GM12892 (cell line): ENCODE measurements at places on chromosomes 6 and 20.

DNA sequence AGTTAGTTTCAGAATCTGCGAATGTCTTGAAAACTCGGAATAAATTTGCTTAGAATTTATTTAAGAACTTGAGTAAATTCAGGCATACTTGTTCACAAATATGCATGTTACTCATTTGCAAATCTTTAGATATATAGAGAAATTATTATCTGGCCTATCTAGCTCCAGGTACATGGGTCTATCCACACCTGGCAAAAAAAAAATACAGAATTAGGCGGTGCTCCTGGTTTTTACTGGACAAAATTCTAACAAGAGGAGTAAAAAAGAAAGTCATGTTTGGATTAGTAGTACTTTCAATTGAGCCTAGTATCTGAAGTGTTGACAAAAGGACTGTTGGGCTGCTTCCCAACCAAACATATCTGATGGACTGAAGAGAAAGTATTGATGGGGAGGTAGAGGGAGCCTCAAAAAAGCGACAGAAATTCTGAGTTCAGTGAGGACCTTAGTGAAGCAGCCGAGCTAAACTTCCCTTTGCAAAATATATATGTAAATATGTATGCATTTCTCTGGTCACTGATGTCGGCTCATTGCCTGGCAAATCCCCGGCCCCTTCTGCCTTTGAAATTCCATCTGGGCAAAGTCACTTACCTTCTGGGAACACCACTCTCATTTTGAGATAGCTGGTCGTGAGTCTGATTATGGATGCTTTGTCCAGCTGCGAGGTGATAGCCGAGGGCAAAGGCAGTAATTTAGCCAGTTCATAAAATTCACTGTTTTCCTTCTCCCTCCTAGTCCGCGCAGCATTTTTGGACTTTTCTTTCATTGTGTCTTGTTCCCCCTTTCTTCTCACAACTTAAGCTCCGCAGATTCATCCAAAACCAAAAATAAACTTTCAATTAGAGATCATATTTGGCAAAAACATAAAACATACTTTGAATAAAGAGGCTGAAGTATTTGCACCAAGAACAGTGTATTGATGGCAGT is 1.8 kb downstream of the SIM1 start:
- no peak for DNase-seq

DNA sequence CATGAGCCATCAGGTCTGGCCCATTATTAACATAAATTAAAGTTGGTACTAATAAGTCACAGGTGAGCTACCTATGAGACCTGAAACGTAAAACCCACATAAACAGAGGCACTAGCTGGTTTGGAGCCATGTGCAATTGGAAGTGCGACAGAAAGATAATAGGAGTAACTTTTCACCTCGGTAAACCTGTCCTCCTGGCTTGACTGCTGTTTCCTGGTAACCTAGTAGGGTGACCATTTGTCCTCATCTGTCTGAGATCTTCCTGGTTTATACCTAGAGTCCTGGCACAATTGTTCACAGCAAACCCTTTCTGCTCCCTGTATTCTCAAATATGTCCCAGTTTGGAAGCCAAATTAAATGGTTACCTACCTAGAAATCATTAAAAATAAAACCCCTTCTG is 7.4 kb downstream of the TBC1D20 start:
- no peak for DNase-seq

GRCh38 chr20:56345911-56346310 is 12.9 kb upstream of the FAM210B start:
- DNase-seq: no peak

DNA sequence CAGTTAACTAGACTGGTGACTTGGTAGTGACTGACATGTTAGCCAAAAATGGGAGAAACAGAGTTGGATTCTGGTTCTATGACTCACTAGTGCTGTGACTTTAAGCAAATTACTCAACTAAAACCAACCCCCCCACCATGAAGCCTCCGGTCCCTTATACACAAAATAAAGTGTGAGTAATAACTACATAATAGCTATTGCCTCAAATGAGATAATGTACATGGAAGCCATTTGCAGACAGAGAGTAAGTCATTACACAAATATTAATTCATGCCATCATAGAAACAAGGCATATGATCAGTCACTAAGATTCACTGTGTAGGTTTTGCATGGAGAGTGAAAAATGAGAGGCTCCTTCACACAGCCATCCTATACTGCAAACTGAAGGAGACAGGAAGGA is 111.9 kb downstream of the HIVEP2 start:
- no peak for DNase-seq

DNA sequence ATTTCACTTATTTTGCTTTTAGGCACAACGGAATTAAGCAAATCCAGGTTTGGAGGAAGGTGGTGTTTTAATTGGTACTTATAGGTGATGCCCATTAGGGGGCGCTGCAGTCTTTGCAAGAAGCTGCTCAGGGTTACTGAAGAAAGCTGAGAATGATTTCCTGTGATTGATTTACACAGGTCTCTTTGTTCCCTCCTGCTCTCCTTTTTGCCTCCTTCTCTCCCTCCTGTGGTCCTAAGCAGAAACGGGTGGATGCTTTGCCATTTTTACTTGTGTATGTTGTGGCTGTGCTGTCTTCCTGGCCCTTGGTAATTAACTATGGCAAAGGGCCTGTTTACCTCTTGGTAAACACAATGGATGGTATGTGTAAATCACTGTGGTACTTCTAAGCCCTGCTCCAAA is 97.8 kb downstream of the ANKS1A start:
- DNase-seq: peak; percentile 42

DNA sequence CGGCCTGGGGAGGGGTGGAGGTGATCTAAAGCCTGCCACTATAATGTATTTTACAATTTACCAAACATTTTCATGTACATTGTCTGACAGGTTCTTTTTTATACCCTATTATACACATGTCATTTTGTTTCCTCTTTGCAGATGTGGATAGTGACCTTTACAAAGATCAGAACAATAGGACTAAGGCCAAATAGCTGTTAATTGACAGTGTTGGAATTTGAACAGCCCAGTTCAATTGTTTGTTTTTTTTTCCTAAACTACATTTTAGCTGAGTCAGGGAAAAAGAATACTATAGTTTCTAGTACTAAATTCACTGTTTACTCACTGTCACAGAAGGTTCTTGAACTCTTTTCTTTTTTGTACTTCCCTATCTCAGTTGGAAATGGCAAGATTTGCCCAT is 40.2 kb downstream of the PGM3 start:
- no peak for DNase-seq

GRCh38 chr6:13427801-13428582 is 59.4 kb downstream of the GFOD1 start:
- DNase-seq: peak; percentile 54

DNA sequence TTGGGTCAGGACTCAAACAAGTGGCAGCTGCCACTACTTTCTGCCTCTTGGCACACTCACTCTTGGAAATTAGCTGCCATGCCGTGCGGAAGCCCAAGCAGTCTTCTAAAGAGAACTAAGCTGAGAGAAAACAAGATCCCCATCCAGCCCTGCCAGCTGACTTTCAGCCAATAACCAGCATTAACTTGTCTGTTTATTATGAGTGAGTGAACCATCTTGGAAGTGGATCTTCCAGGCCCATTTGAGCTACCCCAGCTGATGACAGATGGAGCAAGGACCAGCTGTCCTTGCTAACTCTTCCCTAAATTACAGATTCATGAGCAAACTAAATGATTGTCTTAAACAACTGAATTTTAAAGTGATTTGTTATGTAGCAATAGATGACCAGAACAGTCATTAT is 73.9 kb upstream of the RBM24 start:
- DNase-seq: no peak

DNA sequence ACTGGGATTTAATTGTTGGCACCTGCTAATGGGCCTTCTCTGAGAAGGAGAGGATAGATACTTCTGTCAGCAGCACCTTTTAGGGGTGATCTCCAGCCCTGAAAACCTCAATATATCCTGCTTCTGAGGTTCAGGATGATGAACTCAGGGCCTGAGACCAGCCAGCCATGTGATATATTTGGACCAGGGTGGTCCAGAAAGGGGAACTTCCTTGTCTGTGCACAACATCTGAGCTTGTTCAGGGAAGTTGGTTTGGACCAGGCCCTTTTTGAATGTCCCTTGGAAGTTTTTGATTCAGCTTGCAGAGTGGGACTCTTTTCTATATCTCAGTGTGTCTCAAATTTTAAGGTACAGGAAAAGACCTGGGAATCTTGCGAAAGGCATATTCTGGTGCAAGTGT is 85.8 kb downstream of the GFRA4 start:
- no peak for DNase-seq

DNA sequence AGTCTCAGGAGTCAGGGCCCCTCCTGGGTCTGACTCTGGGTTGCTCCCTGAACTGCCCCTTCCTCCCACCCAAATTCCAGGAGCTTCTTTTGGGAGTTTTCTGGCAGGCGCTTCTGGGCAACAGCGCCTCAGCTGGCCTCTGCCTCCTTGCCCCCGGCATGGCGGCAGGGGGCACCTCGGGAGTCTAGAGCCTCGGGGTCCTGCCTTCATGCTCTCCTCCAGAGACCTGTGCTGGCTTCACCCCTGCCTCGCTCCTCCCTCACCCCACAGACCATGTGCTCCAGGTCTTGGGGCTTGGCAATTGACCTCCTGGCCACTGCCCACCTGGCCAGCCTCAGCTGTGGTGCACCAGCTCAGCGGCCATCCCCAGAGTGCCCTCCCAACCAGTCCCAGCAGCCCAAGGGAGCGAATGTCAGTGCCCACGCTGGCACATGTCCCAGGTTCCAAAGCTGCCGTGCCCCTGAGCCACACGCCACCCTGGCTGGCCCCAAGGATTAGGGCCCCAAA is 43.4 kb downstream of the SRC start:
- DNase-seq: no peak

DNA sequence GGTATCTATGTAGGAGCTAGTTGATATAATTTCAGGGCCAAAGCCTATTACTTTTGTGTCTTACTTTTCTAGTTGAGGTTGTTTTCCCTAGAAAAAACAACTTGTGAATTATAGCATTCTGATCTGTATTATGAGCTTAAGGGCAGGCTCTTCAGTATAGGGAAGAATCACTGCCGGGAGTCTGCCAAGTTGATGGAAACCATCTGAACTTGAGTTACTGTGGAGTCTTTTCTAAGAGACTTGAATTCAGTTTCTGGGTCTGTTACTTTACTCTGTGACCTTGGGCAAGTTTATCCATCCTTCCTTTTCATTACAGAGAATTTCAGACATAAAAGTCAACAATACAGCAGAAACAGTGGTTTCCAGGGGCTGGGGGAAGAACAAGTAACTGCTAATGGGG is 2.1 kb upstream of the CASS4 start:
- no peak for DNase-seq

DNA sequence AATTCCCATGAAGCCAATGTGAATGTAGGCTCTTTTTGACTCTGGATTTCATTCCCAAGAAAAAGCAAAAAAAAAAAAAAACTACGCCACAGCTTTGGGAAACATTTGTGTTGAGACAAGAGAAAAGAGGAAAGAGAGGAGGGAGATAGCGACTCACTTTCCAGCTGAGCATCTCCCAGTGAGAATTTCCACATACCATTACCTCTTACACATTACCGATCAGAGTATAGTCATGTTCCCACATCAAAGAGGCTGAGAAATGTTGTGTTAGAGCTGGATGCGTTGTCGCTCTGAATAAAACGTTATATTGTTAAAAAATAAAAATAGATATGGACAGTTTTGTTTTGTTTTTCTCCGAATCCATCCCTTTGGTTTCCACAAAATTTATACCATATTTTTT is 1019.3 kb upstream of the ADGRB3 start:
- DNase-seq: no peak

- no peak for DNase-seq
Measured at GRCh38 chr6:96626759-96627364, 63.9 kb downstream of the FHL5 start.

DNA sequence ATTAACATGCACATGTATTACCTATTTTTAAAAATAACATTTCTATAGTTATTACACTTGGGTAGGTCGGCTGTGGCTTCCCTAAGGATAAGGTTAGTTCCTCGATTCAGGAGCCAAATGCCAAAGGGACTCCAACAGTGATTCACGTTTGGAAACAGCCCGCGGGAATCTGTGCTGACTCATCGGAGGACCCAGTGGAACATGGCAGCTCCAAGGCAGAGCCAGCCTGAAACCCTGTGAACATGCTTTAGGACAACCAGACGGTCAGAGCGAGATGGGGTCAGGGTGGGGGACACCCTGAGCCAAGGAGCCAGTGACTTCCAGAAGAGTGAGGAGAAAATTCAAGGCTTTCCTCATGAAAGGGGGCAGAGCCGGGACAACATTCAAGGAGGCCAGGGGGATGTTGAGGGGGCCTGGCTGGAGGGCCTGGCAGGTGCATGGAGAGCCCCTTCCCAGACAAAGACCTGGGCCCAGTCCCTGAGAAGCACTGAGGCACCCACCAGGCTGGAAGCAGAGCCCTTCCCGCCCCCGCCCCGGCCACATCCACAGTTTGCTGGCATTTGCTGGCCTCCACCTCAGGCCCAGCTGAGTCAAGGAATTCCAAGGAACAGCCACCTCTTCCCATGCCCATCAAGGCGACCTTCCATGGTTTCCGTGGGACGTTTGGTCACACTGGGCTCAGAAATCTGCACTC is 133.2 kb downstream of the SNX5 start:
- no peak for DNase-seq

GRCh38 chr6:24480705-24481104 is 8.7 kb downstream of the GPLD1 start:
- no peak for DNase-seq

GRCh38 chr6:117907601-117908245 is 659 bp downstream of the SLC35F1 start:
- peak; percentile 16 for DNase-seq

- DNase-seq: no peak
Measured at GRCh38 chr6:11917951-11918738, 94.0 kb upstream of the HIVEP1 start.

DNA sequence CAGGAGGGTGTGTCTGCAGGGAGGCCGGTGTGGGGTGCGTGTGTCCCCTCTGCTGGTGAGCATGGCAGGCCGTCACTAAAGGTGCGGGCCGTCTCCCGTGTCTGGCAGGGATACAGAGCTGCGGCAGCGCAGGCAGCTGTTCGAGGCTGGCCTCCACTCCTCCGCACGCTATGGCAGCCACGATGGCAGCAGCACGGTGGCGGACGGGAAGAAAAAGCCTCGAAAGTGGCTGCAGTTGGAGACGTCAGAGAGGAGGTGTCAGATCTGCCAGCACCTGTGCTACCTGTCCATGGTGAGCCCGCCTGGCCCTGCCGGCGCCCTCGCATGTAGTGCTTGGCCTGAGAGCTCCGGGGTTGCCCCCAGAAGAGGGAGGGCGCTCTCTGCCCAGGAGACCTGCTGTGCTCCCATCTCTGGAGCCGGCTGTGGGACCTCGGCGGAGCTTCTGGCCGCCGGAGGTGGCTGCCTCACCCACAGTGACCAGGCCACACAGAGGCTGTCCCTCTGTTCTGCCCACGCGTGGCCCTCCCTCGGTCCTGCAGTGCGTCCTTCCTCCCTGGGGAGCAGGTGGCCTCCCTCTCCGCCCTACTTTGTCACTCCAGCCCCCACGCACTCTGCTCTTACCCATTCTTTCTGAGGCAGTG is 149.6 kb downstream of the DTNBP1 start:
- no peak for DNase-seq
